ENCODE measurements at places on chromosomes 3 and 15.
A peak's percentile ranks its signal among the peaks of the same experiment; 100 is the strongest.

- no peak for DNase-seq
Measured at GRCh38 chr3:150114273-150114672, 143.6 kb upstream of the PFN2 start.

GRCh38 chr3:10725067-10725466 is 91.0 kb upstream of the SLC6A11 start:
- no peak for DNase-seq

GRCh38 chr3:94071713-94072284 is 8.9 kb downstream of the NSUN3 start:
- DNase-seq, result no peak

GRCh38 chr15:37059086-37059485 is 41.3 kb downstream of the MEIS2 start:
- no peak for DNase-seq

DNA sequence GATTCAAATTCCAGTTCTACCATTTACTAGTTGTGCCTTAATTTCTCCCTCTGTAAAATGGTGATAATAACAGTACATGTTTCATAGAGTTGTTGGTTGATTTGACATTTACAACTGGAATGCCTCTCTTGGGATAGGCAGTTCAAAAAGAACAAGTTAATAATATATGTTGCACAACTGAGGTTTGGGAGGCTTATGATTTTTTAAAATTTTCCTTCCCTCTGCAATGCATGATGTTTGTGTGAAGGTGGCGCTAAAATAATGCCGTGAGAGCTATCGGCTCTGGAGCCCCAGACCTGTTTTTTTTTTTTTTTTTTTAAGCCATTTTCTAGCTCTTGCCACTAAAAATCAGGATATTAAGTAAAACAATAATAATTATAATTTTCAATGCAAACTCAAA is 18.6 kb downstream of the DNAJB11 start:
- no peak for DNase-seq

DNA sequence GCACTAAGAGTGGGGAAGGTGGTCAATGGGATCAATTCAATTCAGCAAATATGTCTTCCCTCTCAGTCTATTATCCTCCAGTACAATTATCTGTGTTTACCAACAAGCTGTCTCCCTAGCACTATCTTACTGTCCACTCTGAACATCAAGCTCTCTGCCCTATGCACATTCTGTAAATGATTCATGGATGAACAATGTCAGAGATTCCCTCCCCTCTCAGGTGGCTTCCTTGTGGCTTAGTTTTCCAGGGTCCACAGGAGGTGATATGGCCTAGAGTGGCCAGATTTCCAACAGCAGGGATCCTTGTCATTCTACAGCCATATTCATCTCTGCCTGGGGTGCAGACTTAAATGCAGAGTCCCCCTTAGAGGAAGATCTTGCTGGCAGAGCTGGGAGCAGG is 225.1 kb downstream of the UACA start:
- no peak for DNase-seq

DNA sequence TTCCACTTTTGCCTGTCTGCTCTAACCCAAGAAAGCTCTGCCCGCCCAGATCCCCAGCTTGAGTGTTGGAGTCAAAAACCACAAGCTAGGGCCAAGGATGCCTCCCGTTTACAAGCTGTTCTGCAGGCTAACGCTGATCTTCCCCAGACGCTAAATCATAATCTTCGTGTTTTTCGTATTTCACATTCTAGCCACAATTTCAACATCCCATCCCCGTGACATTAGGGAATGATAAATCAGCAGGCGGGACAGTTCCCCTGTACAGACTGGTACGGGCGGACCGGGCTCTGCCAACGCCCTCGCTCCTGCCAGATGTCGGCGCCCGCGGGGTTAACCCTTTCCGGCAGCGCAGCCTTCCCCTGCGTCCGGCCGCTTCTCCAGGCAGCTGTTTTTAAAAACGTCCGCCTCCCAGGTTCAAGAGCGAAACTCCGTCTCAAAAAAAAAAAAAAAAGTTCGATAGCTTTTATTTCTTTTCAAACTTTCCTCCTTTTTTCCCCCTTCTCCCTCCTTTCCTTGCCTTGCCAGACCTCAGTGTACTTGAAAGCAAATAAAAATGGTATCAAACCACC is 81.0 kb upstream of the BNC1 start:
- no peak for DNase-seq

GRCh38 chr3:38536671-38537070 is 40.5 kb downstream of the EXOG start:
- no peak for DNase-seq

- DNase-seq, result peak; percentile 81
Measured at GRCh38 chr3:49415931-49416601, 3.8 kb downstream of the TCTA start.

GRCh38 chr15:66014635-66015182 is 145.4 kb downstream of the RAB11A start:
- DNase-seq, result no peak

DNA sequence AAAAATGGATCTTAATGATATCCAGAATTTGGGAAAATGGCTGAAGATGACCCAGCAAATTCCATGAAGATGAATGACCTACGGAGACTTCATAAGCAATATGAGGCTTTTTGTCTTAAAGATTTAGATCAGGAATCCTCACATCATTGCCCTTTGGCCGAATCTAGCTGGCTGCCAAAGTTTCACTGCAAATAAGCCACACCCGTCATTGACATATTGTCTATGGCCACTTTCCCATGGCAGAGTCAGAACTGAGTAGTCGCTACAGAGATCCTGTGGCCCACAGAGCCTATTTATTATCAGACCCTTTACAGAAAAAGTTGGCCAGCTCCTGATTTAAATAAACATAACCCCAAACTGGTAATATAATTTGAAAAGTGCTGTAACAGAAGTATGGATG is 307.4 kb upstream of the RARB start:
- no peak for DNase-seq

DNA sequence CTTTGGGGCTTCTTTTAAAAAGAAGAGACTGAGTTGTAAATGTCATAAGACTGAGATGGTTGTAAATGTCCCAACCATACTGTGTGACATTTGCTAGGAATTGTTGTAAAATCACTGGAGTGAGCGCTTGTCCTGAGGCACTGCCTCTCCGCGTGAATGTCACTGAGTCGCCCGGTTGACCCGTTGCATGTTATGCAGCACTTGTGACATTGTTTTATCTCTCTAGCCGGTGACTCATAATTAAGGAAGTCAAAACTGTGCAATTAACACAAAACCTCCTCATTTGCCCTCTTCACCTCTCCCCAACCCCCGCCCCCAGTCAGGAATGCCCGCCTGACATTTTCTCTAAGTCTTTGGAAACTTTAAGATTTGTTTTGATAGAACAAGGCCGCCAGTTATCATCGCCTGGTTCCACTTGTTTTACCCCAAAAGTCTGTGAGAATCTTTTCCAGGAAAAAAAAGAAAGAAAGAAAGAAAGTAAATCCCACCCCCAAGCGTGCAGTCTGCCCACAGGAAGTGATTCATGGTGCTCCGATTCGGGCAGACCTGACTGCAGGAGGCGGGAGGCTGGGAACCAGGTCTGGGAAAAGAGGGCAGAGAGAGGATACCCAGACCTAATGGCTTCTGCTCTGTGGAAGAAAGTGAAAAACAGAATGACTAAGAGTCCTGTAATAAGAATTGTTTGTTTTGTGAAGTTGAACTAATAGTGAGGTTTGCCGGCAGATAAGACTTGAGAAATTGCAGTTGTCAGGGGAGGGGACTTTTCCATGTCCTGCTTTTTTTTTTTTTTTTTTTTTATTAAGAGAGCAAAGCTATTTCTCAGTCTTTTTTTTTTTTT is 84.8 kb downstream of the SMAD3 start:
- peak; percentile 65 for DNase-seq

GRCh38 chr3:182704926-182705325 is 88.4 kb upstream of the ATP11B start:
- no peak for DNase-seq

DNA sequence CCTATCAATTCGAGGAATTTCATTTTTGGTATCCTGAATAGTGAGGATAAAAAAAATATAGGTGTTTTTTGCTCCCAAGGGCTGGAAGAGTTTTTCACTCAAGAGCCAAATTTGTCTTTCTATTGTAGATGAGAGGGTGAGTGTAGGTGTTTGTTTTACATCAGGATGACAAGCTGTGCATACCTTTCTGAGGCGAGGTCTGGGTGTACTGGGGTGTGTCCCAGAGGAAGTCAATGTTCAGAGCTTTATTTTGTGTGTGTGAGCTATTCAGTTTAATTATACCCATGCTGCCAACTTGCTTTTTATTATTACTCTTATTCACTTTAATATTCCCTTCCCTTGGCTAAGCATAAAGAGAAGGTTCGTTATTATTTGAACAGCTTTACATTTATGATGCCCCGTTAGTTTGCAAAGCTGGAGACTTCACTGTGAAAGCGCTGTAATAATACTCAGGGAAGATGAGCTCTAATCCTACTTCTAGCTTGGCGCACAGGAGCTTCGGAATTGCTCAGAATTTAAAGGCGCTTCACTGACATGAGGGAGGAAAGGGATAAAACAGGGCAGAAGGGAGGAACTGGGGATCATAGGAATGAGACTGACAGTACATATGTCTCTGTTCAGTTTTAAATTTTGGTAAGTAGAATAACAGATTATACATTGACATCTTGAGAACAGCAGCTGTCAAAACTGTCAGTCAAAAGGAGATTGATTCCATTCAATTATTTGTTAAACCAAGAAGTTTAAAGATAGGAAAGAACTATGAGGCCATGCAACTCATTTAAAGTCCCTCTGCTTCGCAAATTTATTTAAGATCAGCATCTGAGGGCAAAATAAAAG is 117.7 kb upstream of the TP63 start:
- no peak for DNase-seq

GRCh38 chr15:84775867-84776449 is 27.6 kb downstream of the ZNF592 start:
- DNase-seq, result no peak

DNA sequence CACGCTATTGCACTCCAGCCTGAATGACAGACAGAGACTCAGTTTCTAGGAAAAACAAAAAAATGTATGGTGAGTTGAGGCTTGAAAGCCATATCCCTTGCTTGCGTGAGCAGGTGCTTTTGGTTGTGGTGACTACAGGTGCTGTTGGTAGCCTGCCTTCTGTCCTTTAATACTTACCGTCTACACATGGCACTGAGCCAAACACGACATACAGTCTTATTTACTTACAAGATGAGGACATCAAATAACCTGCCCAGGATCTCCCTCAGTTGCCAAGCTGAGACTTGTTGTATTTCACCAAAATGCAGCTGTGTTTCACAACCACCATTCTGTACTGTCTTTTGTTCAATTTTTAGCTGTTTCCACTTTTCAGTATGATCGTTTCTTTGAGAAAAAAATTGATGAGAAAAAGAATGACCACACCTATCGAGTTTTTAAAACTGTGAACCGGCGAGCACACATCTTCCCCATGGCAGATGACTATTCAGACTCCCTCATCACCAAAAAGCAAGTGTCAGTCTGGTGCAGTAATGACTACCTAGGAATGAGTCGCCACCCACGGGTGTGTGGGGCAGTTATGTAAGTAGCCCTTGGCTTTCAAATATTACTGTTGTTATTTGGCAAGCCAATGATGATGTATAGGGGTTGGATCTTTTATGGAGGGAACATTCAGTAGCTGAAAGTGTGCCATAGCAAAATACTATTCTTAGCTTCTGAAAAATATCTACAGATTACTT is 6.5 kb downstream of the ALAS1 start:
- no peak for DNase-seq

DNA sequence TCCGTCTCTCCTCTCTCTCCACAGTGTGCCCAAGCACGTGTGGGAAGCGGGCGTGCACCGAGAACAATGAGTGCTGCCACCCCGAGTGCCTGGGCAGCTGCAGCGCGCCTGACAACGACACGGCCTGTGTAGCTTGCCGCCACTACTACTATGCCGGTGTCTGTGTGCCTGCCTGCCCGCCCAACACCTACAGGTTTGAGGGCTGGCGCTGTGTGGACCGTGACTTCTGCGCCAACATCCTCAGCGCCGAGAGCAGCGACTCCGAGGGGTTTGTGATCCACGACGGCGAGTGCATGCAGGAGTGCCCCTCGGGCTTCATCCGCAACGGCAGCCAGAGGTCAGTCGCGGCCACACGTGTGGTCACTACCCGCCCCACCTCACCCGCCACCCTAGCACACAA is 116.3 kb downstream of the PGPEP1L start:
- no peak for DNase-seq

GRCh38 chr3:3923619-3924018 is 124.4 kb downstream of the LRRN1 start:
- no peak for DNase-seq

DNA sequence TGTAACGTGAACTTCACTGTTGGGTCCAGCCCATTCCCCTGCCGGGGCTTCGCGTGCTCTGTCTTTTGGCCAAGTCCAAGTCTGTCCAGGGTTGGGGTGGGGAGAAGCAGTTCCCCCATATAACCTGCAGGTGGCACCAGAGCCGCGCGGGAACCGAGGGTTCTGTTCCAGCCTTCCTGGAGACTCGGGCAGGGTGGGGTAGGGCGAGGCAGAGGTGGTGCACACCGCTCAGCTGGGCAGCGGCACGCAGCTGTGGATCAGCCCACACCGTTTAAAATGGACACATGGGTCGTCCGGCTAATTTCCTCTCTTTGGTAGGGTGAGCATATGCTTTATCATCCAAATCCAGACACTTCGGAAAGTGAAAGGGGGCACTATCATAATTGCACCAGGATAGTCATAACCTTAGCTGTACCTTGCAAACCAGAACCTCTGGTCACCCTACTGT is 118.1 kb downstream of the TBC1D2B start:
- peak; percentile 70 for DNase-seq

DNA sequence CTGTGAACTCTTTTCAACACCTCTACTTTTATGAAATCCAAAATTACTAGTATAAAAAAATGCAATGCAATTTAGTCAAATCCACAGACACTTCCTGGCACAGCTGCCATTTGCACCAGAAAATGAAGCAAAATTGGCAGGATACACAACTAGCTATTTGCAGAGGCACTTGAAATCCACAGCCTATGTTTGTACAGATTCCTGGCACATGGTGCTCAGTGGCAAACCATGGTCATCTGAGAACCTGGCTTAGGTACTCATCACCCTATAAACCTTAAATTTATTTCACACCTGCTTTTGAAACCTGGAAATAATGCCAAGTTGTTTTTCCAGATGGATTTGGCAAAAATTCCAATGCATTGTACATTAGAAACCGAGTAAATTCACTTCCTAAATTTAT is 20.2 kb upstream of the PPM1L start:
- DNase-seq, result no peak

- DNase-seq, result no peak
Measured at GRCh38 chr3:149494759-149495580, 20.5 kb downstream of the TM4SF4 start.

- no peak for DNase-seq
Measured at GRCh38 chr3:16978234-16978920, 93.6 kb downstream of the PLCL2 start.

DNA sequence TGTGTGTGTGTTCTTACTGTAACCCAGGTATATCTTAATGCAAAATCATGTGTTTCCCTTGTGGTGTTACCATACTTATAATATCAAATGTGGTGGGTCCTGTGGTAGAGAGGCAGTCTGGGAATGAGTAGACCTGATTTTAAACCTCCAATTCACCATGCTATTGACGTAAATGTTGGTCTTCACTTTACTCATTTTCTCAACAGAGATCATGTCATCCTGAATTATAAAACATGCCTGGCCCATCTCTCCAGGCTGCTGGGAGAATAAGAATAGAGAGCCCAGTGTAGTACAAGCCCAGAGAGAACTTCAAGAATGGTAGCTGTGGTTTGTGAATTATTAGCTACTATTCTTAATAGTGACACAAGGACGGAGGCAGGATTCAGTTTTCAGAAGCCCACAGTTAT is 88.1 kb downstream of the MBNL1 start:
- DNase-seq, result no peak

GRCh38 chr3:183015185-183015584 is 34.8 kb upstream of the DCUN1D1 start:
- DNase-seq, result no peak

GRCh38 chr3:24582431-24583403 is 88.1 kb upstream of the THRB start:
- no peak for DNase-seq
